A549 treated with GW870086 at 1 μM for 4 hours (cell line): ENCODE measurements at places on chromosomes 2 and 18. TPM values are rescaled to one million over a fixed set of nuclear protein-coding genes. Genes with fewer than 3 reads are reported as not detected.

Gene RESP18
- not detected in 5 replicates for total RNA-seq

Gene SP5
- not detected in 5 replicates for total RNA-seq

Gene RPRM
- 0.11 TPM in 1 of 5 replicates, not detected in the others for total RNA-seq

Gene CNDP1
- total RNA-seq, result not detected in 5 replicates

Gene GPC1
- total RNA-seq, result 159 to 236 TPM (median 226 TPM) in 5 replicates

Gene WDR35
- total RNA-seq, result 12.1 to 18.5 TPM (median 15.9 TPM) in 5 replicates

Gene SIX2
- total RNA-seq, result 0.23 to 0.56 TPM (median 0.43 TPM) in 5 replicates

Gene LHCGR
- not detected in 5 replicates for total RNA-seq

Gene POTEC
- not detected in 5 replicates for total RNA-seq

Gene LINC00305
- not detected in 5 replicates for total RNA-seq

Gene TMEM37
- total RNA-seq, result 0.98 to 1.9 TPM (median 1.6 TPM) in 5 replicates

Gene NEU2
- not detected in 5 replicates for total RNA-seq

Gene TCF7L1
- total RNA-seq, result 7.7 to 9.9 TPM (median 8.5 TPM) in 5 replicates

Gene C2orf68
- 20.2 to 27.4 TPM (median 23.4 TPM) in 5 replicates for total RNA-seq

Gene GAREM2
- 6.1 to 8.5 TPM (median 7.1 TPM) in 5 replicates for total RNA-seq

Gene PLA2R1
- 2.0 to 2.7 TPM (median 2.3 TPM) in 5 replicates for total RNA-seq

Gene DSEL
- total RNA-seq, result 0.31 to 0.42 TPM (median 0.39 TPM) in 5 replicates

Gene ALPI
- 0.06 to 0.15 TPM in 2 of 5 replicates, not detected in the others for total RNA-seq

Gene SERPINB5
- total RNA-seq, result 0.07 to 0.13 TPM (median 0.10 TPM) in 4 of 5 replicates, not detected in the other

Gene ZFP36L2
- total RNA-seq, result 27.9 to 38.2 TPM (median 36.2 TPM) in 5 replicates

Gene ARHGAP25
- 0.10 to 0.19 TPM (median 0.14 TPM) in 5 replicates for total RNA-seq

Gene RAB6D
- total RNA-seq, result 0.05 TPM in 1 of 5 replicates, not detected in the others

Gene DYNAP
- total RNA-seq, result not detected in 5 replicates

Gene CXCR1
- not detected in 5 replicates for total RNA-seq

Gene AGAP1
- total RNA-seq, result 16.2 to 24.3 TPM (median 23.1 TPM) in 5 replicates

Gene DHRS9
- total RNA-seq, result 2.7 to 4.2 TPM (median 3.5 TPM) in 5 replicates

Gene CDH20
- total RNA-seq, result not detected in 5 replicates

Gene C2orf80
- not detected in 5 replicates for total RNA-seq

Gene STAT4
- 3.9 to 7.0 TPM (median 5.5 TPM) in 5 replicates for total RNA-seq

Gene WNT10A
- 0.07 to 0.23 TPM in 2 of 5 replicates, not detected in the others for total RNA-seq

Gene SULT1C4
- total RNA-seq, result not detected in 5 replicates

Gene GPR17
- 0.08 to 0.16 TPM (median 0.15 TPM) in 3 of 5 replicates, not detected in the others for total RNA-seq

Gene EMILIN1
- total RNA-seq, result 0.32 to 0.56 TPM (median 0.45 TPM) in 5 replicates

Gene IER3IP1
- total RNA-seq, result 16.9 to 26.8 TPM (median 17.9 TPM) in 5 replicates

Gene CPO
- not detected in 5 replicates for total RNA-seq

Gene ALPP
- 4.4 to 5.3 TPM (median 4.8 TPM) in 5 replicates for total RNA-seq

Gene HOXD3
- total RNA-seq, result 0.07 to 0.20 TPM (median 0.13 TPM) in 4 of 5 replicates, not detected in the other

Gene HOXD12
- not detected in 5 replicates for total RNA-seq

Gene PRKAG3
- not detected in 5 replicates for total RNA-seq

Gene TMEM247
- not detected in 5 replicates for total RNA-seq

Gene HSBP1L1
- total RNA-seq, result 11.9 to 14.9 TPM (median 12.9 TPM) in 5 replicates

Gene ID2
- 79.7 to 136 TPM (median 112 TPM) in 5 replicates for total RNA-seq

Gene NEB
- total RNA-seq, result 0.21 to 0.94 TPM (median 0.24 TPM) in 5 replicates

Gene MTCL1
- total RNA-seq, result 49.9 to 68.0 TPM (median 63.1 TPM) in 5 replicates

Gene MRPS5
- total RNA-seq, result 70.1 to 77.3 TPM (median 74.0 TPM) in 5 replicates

Gene PIKFYVE
- 3.6 to 8.5 TPM (median 6.5 TPM) in 5 replicates for total RNA-seq
